ENCODE measurements at places on chromosomes 5 and 9.

DNA sequence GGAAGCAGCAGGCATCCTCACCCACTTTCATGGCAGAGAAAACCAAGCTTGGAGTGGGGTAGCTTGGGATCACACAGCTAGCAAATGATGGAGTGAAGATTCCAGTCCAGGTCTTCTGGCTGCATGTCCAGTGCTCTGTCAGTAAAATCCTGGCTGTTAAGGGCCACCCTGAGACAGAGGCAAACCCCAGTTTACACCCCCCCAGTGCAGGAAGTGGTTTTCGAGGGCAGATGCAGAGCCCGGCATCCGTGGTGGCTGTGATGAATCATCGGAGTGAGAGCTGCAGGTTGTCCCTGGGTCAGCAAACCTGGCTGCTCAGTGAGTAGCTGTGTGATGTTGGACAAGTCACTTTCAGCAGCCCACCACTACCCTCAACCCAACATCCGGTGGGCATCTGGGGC is 115.4 kb downstream of the RGS3 start:
- no peak for DNase-seq

DNA sequence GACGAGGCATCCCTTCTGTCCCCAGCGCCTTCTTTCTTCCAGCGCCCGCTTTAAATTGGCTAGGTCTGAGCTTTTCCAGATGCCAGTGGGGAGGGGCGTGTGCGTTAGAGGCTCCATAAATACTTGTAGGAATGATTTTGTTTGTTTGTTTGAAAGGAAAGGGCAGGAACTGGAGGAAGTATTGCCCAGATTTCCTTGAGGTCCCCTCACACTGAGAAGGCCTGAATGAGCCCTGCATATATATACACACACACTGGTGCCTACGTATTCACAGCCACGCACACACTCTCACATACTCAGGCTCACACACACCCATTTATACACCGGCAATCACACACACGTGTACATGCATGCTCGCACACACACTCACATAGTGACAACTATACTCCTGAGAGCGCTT is 1.0 kb upstream of the SLIT3 start:
- no peak for DNase-seq

GRCh38 chr9:72396247-72397091 is 31.5 kb upstream of the ZFAND5 start:
- DNase-seq = no peak

GRCh38 chr5:43437062-43437660 is 25.0 kb upstream of the CCL28 start:
- no peak for DNase-seq

DNA sequence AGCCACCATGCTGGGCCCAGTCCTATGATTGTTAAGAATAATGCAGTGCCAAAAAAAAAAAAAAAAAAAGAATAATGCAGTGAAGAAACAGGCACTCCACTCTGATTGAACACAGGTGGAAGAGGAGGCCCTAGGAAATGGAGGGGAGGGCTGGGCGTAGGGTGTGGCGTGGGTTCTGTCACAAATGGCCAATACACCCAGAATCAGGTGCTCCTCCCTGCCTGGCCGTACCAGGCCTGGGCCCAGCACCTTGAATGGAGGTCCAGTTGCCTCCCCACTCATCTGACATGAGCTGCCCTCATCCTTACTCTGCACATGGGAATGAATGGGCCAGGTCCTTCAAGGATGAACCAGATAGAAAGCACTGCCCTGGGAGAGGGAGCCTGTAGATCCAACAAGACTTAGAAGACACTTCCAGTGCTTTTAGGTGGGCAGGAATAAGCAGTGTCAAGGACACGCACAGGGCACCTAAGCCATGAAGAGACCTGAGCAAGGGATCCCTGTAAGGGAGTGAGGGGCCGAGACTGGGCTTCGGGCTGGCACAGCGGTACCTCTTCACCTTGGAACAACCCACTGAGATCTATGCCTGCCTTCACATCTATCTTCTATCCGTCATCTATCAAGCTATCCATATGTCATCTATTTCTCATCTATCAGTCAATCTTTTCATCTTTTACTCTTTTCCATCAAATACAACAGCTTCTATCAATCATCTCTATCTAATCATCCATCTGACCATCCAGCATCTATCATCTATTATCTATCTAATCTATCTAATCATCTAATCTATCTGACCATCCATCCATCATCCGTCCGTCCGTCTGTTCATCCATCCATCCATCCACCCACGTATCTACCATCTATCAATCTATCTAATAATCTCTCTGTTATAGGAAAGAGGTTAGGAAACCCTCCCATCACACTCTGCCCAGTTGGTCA is 15.9 kb downstream of the NINJ1 start:
- peak; percentile 48 for DNase-seq

GRCh38 chr5:139676406-139676805 is 28.3 kb downstream of the CXXC5 start:
- DNase-seq = no peak

- DNase-seq = no peak
These were observed 206.6 kb downstream of the SPOCK1 start for GRCh38 chr5:137292461-137293027.

DNA sequence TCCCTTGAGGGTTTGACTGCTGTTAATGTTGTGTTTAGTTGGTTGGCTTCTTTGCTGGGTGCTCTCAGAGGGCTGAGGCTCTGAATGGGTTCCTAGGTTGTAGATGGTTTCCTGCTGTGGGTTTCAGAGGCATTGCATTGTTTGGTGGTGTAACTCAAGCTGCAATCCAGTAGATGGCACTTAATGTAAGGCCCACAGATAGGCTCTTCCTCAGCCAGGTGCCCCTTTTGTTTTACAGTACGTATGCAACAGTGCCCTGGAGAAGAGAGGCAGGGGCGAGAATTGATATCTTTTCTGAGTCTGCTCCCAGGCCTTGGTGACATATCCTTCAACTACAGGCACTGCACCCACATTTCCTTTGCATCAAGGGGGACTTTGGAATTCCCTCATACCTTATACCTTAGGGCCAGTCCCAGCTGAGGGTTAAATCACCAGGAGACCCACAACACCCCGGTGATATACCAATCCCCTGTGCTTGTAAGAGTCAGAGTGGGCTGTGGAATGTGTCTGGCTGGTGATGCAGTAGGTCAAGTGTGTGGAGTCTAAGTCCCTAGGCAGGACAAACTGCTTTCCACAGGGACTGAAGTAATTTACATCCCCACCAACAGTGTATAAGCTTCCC is 7.0 kb upstream of the UGT3A2 start:
- DNase-seq = no peak

GRCh38 chr5:151239237-151239861 is 13.6 kb upstream of the GM2A start:
- peak; percentile 67 for DNase-seq

DNA sequence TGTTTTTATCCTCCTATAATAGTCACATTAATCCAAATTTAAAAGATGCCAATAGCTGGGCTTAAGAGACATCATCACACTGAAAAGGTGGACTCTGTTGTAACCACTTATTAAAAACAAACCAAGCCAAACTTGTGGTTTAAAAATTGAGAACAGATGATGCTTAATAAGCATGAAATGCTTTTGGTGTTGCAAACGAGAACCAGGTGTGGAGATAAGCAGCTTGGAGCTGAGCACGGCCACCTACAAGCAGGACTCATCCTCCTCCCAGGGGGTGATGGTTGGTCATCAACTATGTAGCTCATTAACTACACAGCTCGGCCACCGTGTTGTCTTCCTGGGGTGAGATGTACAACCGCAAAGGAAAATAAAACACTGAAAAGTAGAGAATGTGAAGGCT is 154.4 kb downstream of the NPR3 start:
- DNase-seq = no peak

GRCh38 chr5:132019857-132020555 is 8.5 kb upstream of the ACSL6 start:
- DNase-seq = no peak

DNA sequence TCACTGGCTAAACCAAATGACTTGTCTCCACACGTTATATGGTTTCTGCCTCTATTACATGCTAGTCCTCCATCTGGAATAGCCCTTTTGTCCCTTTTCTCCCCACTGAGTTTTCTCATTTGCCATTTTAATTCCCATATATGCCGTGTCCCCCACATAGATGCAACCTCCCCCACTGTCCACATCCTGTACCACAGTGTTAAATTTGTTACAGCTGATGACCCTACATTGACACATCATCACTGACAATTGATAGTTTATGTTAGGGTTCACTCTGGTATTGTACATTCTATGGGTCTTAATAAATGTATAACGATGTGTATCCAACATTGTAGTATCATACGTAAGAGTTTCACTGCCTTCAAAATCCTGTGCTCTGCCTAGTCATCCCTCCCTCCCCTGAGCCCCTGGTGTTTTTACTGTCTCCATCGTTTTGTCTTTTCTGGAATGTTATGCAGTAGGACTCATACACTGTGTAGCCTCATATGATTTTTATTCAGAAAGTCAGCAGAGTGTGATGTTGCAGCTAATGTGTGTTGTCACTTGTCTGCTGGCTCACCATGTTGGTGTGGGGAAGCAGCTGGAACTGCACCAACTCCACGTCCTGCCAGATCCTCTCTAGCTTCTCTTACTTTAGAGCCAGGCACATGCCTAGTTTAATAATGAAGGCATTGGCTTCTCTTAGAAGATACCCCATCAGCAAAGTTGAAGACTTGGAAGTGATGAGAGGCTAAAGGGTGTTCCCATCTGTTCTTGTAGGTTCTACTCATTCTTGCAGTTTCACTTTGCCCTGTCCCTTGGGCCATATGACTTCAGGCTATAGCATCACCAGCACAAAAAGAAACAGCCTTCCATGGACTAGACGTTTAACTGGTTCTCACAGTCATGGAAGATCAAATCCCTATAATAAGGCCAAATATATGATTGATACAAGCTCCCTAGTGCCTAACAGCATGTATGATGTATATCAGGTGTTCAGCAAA is 30.2 kb downstream of the LRRC70 start:
- DNase-seq = no peak

- no peak for DNase-seq
These were observed 150.1 kb downstream of the RNF180 start for GRCh38 chr5:64315778-64316177.

DNA sequence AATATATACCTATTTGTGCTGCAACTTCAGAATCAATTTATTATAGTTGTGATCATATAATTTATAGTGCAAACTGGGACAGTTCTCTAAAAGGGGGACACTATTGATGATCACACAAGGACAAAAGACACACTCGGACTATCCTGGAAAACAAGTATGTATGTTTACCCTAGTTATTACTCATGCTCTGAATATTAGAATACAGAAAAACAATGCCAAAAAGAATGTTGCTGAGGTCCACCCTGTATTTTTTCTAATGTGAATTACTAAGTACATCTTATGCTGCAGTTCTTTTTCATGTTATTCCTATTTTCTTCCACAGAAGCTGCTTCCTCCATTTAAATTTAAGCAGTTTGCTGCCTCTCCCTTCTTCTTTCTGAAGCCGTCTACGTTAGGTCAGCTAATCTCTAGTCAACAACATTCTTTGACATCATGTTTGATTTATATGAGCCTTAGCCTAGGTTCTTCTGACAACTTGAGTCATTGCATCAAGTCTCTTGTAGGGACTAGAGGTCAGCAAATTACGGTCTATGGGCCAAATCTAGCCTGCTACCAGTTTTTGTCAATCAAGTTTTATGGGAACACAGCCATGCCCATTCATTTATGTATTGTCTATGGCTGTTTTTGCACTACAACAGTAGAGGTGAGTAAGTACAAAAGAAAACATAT is 40.1 kb upstream of the PPP3R2 start:
- DNase-seq = no peak

- DNase-seq = no peak
These were observed 170.5 kb downstream of the NR3C1 start for GRCh38 chr5:143233031-143233430.

- no peak for DNase-seq
These were observed 98.1 kb downstream of the KDM4C start for GRCh38 chr9:6855860-6856259.

- no peak for DNase-seq
These were observed 14.7 kb upstream of the OMD start for GRCh38 chr9:92438900-92439526.

DNA sequence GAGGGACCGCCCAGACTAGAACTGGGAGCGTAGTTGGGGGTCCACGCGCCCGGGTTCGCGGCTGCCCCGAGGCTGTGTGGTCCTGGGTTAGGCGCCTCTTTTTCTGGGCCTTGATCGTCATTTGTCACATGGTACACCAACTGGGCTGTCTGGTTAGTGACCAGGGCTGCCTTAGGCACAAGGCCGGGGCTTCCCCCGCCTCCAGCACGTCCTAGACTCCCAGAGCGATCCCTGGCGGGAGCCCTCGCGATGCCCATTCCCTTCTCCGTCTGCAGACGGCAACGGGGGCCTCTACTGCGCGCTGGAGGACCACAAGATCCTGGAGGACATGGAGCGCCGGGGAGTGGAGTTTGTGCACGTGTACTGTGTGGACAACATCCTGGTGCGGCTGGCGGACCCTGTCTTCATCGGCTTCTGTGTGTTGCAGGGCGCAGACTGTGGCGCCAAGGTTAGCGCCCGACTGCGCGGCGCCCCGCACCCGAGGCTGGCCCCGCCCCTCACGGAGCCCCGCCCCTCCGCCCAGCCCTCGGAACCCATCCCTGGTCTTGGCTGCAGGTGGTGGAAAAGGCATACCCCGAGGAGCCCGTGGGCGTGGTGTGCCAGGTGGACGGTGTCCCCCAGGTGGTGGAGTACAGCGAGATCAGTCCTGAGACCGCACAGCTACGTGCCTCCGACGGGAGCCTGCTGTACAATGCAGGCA is 1.5 kb downstream of the UAP1L1 start:
- no peak for DNase-seq

DNA sequence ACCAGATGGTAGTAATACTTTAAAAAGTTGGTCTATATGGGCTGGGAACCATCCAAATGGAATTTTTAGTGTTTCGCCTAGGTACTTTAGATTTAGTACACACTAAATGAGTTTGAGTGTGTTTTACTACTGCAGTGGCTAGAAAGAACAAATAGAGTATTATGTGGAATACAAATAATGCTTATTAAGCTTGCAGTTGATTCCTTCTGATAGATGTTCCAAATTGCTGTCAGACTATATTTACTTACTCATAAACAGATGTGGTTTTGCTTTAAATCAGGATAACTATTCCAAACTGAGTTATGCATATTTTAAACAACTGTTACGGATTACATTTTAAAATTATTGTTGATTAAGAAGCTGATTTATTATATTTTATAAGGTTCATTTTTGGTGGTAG is 103.3 kb downstream of the ZSWIM6 start:
- DNase-seq = no peak

GRCh38 chr9:96067600-96067999 is 192.1 kb downstream of the ERCC6L2 start:
- no peak for DNase-seq

GRCh38 chr5:119743927-119744326 is 114.6 kb downstream of the FAM170A start:
- DNase-seq = no peak

GRCh38 chr5:99378443-99378842 is 449.6 kb upstream of the CHD1 start:
- DNase-seq = no peak

- no peak for DNase-seq
These were observed 417.1 kb downstream of the CSNK1G3 start for GRCh38 chr5:123929055-123929474.

- no peak for DNase-seq
These were observed 59.6 kb upstream of the FAM120A start for GRCh38 chr9:93391898-93392297.

- no peak for DNase-seq
These were observed 295.5 kb downstream of the YTHDC2 start for GRCh38 chr5:113808956-113809355.

Data from posterior cingulate gyrus (tissue), 11 donors.